ENCODE measurements at places on chromosomes 2 and 18.

DNA sequence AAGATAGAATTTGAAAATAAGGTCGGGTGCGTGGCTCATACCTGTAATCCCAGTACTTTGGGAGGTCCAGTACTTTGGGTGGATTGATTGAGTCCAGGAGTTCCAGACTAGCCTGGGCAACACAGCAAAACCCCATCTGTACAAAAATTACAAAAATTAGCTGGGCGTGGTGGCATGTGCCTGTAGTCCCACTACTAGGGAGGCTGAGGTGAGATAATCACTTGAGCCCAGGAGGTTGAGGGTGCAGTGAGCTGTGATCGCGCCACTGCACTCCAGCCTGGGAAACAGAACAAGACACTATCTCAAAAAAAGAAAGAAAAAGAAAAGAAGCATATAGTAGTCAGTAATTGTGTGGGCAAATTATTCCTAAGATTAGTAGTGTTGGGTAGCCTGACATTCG lies 194.2 kb upstream of the ALPP start:
- DNase-seq: no peak

DNA sequence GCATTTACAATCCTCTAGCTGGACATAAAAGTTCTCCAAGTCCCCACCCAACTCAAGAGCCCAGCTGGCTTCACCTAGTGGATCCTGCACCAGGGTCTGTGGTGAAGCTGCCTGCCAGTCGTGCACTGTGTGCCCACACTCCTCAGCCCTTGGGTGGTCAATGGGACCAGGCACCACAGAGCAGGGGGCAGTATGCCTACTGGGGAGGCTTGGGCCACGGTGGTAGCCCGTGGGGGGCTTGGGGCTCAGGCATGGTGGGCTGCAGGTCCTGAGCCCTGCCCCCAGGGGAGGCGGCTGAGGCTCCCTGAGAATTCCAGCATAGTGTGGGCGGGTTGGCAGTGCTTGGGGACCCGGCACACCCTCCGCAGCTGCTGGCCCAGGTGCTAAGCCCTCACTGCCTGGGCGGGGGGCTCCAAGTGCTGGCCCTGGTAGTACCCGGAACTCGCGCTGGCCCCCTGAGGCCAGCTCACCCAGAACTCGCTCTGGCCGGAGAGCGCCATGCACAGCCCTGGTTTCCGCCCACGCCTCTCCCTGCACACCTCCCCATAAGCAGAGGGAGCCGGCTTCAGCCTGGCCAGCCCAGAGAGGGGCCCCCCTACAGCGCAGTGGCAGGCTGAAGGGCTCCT lies 1473.4 kb downstream of the SUCLG1 start:
- no peak for DNase-seq

- DNase-seq: no peak
Observed at GRCh38 chr2:23746141-23746863, 180.6 kb downstream of the ATAD2B start.

DNA sequence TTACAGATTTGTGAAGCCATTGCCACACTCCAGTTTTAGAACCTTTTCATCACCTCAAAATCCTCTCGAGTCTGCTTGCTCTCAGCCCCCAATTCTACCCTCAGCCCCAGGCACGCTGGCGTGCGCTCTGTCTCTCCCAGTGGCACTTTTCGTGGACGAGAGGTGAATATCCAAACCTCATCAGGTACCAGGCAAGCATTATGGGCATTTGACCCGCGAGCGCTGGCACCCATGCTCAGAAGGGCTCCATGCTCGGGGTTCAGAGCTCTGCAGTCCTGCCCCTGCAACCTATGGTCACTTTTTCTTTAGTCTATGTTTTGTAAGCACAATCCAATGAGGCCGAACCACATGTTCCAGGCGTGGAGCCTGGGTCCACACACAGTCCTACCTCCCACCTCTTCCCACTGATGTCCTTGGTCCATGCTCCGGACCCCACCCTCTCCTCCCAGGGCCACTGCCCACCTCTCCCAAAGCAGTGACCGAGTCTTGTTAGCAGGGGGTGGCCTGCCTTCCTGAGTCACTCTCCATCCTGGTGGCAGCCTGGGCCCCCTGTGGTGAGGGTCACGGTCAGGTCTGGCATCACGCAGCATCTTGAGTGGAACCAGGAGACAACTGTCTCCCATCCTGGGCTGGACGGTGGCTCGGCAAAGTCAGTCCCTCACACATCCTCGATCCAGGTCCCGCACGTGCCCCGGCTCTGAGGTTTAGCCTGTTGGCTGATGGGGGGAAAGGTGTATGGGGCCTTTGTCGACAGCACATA lies 256.9 kb downstream of the NDUFA10 start:
- no peak for DNase-seq

- no peak for DNase-seq
Observed at GRCh38 chr2:10144771-10145518, 22.4 kb downstream of the RRM2 start.

GRCh38 chr2:128776461-128777195 lies 458.0 kb upstream of the HS6ST1 start:
- DNase-seq: peak; percentile 8

Measured in DMS53 (cell line).